ENCODE measurements at places on chromosomes 1 and 21.

GRCh38 chr21:38206646-38207045 lies 50.1 kb upstream of the KCNJ15 start:
- DNase-seq, result no peak

DNA sequence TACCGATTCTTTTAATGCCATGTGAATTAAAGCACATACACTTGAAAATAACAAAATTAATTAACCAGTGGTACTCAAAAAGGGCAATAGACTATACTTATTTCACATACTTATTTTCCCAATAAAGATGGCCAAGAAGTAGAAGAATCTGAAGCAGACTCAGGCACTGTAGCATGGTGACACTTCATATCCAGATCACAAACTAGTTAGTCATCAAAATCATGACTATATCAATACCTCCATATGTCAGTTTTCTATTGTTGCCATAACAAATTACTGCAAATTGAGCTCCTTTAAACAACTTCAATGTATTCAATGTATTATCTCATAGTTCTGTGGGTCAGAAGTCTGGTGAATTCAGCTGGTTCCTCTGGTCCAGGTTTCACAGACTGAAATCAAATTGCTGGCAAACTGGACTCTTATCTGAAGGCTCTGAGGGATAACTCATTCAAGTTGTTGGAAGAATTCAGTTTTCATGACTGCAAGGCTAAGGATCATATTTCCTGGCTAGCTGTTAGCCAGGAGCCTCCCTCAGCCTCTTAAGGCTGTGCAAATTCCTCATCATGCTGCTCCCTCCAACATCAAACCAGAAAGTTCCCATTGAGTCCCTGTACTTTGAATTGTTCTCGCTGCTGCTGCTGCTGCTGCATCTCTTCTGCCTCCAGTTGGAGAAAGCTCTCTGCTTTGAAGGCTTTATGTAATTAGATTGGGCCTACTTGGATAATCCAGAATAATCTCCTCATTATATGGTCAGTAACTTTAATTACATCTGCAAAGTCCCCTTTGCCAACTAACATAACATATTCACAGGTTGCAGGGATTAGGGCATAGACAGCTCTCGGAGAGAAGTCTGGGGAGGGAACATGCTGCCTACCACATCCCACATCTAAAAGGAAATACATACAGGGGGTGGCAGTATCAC lies 91.5 kb downstream of the MRPL39 start:
- DNase-seq, result no peak

DNA sequence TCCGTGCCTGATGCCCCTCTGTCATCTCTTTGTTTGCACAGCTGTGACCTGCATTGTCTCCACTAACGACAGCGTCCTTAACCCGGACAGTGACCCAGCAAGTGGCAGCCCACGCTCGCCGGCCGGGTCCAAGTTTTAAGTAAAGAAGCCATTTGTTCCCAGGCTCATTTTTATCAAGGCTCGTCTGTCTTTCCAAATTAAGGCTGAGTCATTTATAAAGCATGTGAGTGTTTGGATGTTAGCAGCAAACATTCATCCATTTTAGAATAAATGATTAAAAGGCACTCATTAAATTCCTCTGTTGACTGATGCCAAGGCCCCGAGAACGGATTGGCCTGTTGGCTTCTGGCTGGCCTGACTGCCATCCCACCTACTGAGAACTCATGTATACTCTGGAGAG lies 514.5 kb downstream of the NPHP4 start:
- DNase-seq, result no peak

- DNase-seq, result no peak
These were observed 969 bp upstream of the RIPK4 start for GRCh38 chr21:41767606-41768436.

GRCh38 chr1:89532866-89533265 lies 8.2 kb downstream of the LRRC8B start:
- DNase-seq, result no peak

All from GM06990 (cell line).